ENCODE measurements at places on chromosomes 11 and 22.

DNA sequence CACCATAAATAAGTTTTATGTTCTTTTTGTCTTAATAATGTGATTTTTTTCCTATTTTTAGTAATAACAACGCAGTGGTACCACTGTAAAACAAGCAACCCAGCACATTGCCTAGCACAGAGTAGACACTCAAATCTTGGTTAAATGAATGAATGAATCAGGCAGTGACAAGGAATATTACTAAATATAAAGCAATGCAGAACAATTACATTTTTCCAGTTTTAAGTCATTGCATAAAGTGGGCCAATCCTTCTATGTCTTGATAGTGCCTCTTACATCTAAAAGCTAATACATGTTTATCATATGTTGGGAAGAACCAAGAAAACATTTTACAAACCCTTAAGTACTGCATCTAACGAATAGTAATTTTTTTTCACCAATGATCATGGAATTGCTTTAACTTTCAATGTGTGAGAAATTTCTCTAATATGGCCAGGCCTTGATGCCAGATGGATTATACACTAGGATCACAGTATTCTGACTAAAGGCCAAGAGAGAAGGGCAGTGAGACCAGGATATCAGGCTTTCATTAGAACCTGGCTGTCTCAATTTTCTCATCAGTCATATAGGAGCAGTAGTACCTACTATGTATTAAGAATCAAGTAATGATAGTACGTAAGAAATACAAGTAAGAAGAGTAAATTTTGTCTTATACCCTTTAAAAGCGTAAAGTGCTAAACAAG lies 88.5 kb downstream of the TRIM44 start:
- no peaks in the 10 kb centered on the region for H3K27me3 ChIP-seq
- no peak for DNase-seq
- no peak overlapping the region for H3K27ac ChIP-seq
- peaks cover 11% of the 10 kb centered on the region for H3K36me3 ChIP-seq
- H3K4me1 ChIP-seq = peaks cover 5% of the 10 kb centered on the region

DNA sequence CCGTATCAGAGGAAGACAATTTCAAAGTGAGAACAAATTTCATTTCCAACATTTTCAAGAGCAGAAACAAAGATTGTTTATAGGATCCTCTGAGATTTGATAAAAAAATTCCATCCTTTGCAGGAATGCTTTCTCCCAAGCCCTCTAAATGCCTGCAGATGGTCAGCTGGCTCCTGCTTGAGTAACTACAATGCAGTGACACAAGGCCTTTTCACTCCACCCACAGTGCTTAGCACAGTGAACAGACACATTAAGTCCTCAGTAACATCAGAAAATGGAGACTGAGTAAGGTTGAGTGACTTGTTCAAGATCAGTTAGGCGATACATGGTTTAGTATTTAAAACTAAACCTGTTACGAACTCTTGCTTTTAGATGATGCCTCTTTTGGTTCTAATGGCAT lies 527.1 kb upstream of the CCDC90B start:
- no peak for DNase-seq
- H3K27me3 ChIP-seq = peaks cover 22% of the 10 kb centered on the region
- H3K4me1 ChIP-seq = no peaks in the 10 kb centered on the region
- H3K4me3 ChIP-seq = no peak overlapping the region
- no peak overlapping the region for H3K27ac ChIP-seq

DNA sequence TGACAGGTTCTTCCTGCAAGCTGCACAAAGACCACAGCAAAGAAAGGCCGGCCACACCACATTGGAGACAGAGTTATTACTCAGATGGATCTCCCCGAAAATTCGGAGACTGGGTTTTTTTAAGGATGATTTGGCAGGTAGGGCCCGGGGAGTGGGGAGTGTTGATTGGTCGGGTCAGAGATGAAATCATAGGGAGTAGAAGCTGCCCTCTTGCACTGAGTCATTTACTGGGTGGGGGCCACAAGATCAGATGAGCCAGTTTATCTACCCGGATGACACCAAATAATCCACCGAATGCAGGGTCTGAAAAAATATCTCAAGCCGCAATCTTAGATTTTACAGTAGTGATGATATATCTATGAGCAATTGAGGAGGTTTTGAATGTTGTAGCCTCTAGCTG lies 401.8 kb upstream of the FAT3 start:
- no peak overlapping the region for H3K27ac ChIP-seq
- peaks cover 2% of the 10 kb centered on the region for H3K4me1 ChIP-seq
- no peak for DNase-seq
- H3K36me3 ChIP-seq = no peaks in the 10 kb centered on the region
- H3K27me3 ChIP-seq = no peaks in the 10 kb centered on the region

DNA sequence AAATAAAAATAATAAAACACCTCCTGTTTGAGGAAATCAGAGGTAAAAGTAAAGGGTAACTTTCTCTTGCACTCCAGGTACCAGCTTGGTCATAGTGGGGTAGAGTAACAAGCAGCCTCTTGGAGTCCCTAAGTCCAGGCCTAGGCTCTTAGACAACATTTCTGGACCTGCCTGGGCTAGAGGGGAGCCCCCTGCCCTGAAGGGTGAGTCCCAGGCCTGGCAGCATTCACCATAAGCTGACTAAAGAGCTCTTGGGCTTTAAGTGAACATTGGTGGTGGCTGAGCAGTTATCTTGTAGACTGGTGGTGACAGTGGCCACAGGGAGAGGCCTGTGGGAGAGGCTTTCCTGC lies 18.6 kb upstream of the OR56A3 start:
- no peaks in the 10 kb centered on the region for H3K27me3 ChIP-seq
- H3K4me3 ChIP-seq = no peak overlapping the region
- DNase-seq = no peak

DNA sequence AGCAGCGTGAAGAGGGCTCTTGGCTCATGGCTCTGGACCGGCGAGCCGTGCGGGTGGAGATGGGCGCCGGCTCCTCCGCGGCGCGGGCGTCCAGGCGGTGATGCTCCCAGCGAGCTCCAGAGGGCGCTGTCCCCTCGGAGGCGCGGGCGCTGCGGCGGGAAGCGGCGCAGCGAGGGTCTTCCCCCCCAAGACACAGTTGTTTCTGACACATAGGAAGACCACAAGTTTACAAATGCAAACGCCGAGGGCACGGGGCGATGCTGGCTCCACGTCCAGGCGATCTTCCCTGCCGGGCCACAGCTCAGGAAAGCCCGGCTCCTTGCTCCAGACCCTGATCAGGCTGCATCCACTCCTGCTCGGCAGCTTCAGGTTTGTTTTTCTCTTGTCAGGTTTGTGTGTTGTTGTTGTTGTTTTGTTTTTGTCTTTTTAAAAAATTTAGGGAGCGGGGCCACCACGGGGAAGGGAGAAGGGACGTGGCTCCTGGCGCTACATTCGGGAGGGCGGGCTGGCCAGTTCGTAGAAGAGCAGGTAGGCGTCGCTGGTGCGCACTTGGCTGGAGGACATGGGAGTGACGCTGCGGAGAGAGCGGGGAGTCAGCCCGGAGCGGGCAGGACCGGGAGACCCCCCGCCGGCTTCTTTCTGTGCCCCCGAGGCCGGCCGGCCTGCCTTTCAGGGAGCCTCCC lies 10.0 kb upstream of the MFRP start:
- DNase-seq = peak; percentile 72
- H3K4me3 ChIP-seq = peak overlapping the region; percentile 45
- H3K4me1 ChIP-seq = peaks cover 16% of the 10 kb centered on the region
- peaks cover 21% of the 10 kb centered on the region for H3K27me3 ChIP-seq
- no peak overlapping the region for H3K27ac ChIP-seq
- H3K36me3 ChIP-seq = peaks cover 2% of the 10 kb centered on the region

- no peaks in the 10 kb centered on the region for H3K36me3 ChIP-seq
- H3K27ac ChIP-seq = no peak overlapping the region
- no peak overlapping the region for H3K4me3 ChIP-seq
- no peaks in the 10 kb centered on the region for H3K27me3 ChIP-seq
- no peaks in the 10 kb centered on the region for H3K4me1 ChIP-seq
These were observed 546.0 kb downstream of the BRD1 start for GRCh38 chr22:49281467-49282340.
